ENCODE measurements at places on chromosomes 2 and 18.

DNA sequence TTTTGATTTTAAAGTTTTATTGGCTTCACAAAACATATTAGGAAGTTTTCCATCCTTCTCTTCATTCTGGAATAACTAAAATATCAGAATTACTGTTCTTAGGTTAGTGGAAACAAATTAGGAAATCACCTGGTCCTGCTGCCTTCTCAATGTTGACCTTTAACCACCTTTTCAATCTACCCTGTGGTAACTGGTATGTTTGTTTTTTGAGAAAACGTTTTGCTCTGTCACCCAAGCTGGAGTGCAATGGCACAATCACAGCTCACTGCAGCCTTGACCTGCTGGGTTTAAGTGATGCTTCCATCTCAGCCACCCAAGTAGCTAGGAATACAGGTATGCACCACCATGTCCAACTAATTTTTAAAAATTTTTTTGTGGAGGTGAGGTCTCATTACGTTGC is 28.4 kb downstream of the ACYP2 start:
- no peak for DNase-seq

- no peak for DNase-seq
Measured at GRCh38 chr18:55024564-55024963, 65.3 kb upstream of the CCDC68 start.

- no peak for DNase-seq
Measured at GRCh38 chr18:44673256-44673880, 7.3 kb upstream of the SETBP1 start.

GRCh38 chr2:50309503-50309902 is 722.4 kb downstream of the NRXN1 start:
- DNase-seq, result no peak

GRCh38 chr2:132910432-132910831 is 240.4 kb upstream of the LYPD1 start:
- no peak for DNase-seq

DNA sequence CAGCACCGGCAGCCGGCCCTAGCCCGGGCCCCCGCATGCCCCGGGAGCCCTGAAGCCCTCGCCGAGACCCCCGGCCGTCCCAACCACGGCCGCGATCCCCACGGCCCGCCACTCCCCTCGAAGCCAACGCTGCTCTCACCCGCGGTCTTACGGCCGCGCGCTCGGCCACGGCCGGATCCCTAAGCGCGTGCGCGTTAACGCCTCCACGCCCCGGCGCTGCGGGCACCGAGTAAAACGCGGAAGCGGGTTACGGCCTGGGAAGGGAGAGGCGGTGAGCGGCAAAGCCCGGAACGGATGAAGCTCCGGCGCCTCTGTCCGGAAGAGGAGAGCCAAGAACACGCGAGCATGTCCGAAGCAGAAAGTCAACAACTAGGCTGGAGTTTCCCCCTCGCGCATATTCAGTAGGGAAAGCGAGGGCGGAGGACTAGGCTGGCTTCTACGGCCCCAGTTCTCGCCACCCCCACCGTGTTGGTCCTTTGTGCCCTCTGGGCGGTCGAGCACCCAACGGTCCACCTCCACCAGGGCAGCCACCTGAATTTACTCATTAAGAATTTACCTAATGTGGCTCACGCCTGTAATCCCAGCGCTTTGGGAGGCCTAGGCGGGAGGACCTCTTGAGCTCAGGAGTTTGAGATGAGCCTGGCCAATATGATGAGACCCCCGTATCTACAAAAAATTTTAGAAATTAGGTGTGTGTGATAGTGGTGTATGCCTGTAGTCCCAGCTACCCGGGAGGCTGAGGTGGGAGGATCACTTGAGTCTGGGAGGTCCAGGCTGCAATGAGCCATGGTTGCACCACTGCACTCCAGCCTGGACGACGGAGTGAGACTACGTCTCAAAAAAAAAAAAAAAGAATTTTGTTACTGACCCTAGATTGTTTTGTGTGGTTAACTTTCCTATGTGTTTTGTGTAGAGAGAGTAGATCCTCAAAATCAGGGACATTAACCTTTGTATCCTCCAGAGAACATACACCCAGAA is at the start of gene KANSL3:
Gene KANSL3, minus strand, starts transcription at position 169 of the 978 bp plus-strand sequence. CDS start 1,177 bp downstream, outside the sequence.
- peak; percentile 92 for DNase-seq
